ENCODE measurements at places on chromosomes 5 and 9.
A peak's percentile ranks its signal among the peaks of the same experiment; 100 is the strongest.

DNA sequence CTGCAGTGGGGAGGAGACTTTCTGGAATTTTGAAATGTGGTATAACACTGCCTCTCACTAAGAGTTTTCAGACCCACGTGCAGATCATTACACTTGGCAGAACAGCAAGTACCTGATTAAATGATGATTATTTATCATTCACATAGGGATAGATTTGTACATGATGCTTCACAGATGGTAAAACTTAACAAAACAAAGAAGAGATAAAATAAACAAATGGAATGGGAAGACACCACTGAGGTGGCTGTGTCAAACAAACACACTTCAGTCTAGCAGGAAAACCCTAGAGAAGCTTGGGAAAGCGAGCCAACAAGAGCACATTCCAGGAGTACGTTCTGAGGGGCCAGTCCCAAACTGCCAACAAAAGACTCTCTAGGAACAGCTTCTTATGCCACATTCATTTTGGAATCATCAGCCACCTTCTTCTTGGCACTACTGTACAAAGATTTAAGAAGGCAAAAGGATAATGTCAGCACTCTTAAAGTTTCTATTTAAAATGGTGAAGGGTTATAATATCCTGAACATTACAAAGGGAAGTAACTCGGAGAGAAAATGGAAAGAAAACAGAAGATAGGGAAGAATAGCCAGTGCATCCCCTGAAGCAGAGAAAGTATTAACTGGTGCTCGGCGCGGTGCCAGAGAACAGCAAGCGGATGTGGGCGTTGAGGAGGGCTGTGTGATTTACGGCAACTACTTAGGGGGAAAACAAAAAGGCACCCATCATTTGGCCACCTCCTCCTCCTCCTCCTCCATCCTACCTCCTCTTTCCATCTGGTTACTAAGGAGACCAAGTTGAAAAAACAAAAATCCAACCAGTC lies 1.6 kb downstream of the MED27 start:
- DNase-seq: peak; percentile 59

GRCh38 chr5:116813906-116814305 lies 239.3 kb upstream of the SEMA6A start:
- no peak for DNase-seq

DNA sequence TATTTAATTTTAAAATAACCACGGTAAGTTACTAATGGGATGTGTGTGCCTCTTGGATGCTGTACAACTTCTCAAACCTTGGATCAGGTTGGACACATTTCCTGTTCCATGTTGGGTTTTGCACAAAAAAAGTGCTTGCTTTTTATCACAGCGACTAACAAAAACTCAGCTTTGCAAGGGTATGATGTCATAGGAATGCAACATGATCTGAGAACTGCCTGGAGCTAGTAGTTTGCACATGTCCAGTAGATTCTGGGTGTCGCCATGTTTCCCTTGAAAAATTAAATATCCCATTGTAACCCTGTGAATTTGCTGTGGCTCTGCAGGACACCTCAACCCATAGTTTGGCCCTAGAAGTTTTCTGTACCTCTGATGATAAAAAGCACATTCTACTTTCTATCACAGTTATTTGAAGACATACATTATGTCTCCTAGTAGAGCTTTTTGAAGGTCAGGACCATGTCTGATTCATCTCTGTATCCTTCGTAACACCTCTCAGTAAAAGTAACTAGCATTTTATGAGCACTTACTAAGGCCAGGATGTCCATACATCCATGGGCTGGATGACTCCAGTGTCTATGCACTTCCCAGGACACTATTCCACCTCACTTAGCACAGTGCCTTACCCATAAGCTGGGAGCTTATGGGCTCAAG lies 11.5 kb upstream of the FRMPD1 start:
- no peak for DNase-seq

DNA sequence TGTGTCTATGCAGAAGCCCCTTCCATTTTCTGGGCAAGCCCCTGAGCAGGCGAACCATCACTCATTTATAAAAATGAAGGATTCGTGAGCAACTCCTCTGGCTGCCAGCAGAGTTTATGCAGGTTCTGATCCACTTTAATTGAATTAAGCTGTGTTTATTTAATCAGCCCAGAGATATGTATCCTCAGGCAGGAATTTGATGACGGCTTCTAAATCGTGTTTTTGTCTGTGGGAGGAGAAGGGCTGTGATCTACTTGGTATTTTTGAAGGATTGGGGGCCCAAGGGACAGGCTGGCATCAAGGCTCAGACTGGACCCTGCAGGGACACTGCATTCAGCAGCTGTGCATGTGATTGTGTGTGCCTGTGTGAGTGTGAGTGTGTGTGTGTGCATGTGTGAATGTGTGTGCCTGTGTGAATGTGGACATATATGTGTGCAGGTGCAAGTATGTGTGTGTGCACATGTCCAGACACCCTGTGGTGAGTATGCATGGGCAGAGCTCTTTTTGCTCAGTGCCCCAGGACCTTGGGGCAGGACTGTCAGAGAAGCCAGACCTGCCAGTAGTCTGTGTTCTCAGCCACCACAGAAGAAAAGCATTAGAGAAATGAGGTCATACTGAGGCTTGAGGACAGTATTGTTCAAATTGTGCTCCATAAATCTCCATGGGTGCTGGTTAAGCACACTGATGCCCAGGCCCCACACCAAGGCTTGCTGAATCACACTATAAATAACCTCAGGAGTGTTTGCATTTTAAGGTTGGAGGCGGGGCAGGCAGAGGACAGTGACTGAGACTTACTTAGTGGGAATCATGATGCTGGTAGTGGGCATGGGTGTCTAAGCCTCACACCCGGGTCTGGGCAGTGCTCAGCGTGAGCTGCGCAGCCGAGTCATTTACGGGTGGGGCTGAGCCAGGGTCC lies 164.0 kb downstream of the CARTPT start:
- DNase-seq: no peak

GRCh38 chr5:6791031-6791430 lies 77.8 kb downstream of the TENT4A start:
- no peak for DNase-seq

DNA sequence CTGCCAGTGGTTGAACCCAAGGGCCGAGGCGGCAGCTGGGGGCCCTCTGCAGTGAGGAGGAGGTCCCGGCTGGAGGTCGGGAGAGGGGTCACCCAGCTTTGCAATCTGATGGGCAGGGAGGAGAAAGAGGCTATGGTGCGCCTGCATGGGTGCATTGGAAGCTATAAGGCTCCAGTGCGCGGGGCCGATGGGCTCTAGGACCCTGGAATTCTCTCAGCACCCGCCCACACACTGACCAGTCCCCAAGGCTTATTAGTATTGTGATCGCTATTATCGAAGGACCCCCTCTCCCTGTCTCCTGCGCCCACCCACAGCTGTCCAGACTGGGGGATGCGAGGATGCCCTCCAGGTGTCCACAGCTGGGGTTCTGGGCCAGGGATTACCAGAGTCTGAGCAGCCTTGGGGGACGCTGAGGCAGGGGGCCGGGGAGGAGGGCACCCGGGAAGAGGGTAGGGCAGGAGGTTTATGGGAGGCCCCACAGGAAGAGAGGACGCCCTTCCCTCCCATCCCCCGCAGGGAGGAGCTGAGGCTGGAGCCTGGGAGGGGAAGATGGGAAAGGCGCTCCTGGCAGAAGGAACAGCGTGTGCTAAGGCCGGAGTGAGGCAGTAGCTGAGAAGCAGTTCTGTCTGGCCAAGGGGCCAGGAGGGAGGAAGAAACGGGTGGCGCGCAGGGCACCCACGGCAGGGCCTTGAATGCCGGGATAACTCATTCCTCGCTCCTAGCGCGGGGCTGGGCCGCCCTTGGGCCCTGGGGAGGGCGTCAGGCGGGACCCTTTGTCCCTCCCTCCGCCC lies 24.2 kb downstream of the C9orf50 start:
- DNase-seq: no peak

DNA sequence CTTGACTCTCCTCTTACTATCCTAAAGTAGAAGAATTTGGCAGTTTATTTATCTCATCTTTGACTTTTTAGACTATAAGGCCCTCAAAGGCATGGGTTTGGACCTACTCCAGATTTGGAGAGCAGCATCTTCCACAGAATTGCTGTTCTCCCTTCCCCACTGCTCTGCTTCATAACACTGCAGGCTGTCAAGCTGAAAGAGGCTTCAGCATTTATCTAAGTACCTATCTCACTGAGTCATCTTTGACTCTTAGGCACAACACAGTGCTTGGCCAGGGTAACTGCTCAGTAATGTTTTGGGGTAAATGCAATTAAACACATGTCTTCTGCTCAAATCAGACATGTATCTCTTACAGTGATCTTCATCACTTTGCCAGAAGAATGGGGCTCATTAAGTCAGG lies 60.6 kb downstream of the GRIN3A start:
- no peak for DNase-seq

DNA sequence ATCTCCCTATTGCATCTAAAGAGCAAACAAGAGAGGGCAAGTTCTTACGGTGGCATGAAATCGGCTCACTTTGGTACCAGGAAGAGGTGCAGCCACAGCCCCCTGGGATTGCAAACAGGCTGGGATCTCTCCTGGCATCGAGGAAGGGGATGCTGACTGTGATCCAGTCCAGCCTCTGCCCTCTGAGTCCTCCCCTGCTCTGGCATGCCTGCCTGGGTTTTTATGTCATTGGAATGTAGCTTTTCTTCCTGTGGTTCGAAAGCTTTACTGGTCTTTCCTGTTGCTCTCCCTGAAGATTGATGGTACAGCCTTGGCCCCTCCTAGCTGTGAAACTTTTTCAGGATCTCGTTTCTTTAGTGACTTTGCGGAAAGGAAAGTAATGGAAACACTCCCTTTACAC lies 6.6 kb downstream of the SLC46A2 start:
- DNase-seq: no peak

- no peak for DNase-seq
Observed at GRCh38 chr9:99366621-99367020, 144.5 kb downstream of the SEC61B start.

DNA sequence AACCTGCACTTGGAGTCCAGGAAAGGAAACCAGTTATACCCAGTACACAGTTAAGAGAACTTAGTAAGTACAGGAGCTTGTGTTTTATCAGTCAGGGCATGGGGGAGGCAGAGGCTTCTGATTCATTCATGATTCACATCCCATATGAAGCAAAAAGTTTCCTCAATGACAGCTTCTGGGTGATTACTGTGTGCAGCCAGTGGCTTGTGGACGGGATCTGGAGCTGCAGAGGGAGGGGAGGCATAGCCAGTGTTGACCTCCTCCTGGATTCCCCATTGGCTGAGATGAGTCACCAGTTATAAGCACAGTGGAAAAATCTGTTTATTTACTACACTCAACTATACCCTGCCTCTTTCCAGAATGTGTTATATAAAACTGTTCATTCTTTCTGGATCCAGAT lies 17.7 kb downstream of the IL31RA start:
- no peak for DNase-seq

DNA sequence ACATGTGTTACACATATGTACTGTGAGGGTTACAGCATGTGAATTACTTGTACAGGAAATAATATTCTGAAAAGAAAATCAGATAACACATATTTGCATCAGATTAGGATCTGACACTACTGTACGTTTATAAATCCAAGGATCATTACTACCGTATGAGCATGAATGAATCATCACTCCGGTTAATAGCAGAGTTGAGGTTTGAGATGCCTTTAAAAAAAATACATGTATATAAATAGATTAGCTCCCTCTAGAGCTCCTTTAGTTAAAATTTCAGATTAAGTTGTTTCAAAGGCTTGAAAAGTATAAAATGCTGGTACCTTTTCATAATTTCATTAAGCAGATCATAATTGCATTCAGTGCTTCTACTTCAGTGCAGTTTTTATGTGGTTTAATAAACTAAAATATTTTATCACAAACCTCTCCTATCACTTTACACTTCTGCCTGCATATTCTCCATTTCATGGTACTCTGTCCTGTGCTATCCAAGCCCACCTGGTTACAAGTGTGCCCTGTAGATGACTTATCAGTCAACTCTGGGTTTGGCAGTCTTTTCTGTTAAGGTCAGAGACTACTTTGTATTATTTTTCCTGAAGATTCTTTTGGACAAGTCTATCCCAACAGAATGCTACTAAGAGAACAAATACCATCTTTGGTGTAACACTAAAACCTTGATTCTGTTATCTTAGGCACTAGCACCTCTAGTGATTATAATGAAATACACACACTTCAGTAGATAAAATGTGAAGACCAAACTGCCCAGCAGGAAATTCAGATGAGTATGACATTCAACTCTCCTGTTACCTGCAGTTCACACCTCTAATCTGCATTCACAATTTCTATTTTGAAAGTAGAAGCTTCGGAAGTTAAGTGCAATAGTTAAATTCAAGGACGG lies 48.0 kb upstream of the POU5F2 start:
- DNase-seq: no peak

- DNase-seq: peak; percentile 18
Observed at GRCh38 chr9:113886933-113887332, 10.8 kb downstream of the ZNF618 start.

GRCh38 chr5:143495821-143496275 lies 92.4 kb upstream of the NR3C1 start:
- no peak for DNase-seq

DNA sequence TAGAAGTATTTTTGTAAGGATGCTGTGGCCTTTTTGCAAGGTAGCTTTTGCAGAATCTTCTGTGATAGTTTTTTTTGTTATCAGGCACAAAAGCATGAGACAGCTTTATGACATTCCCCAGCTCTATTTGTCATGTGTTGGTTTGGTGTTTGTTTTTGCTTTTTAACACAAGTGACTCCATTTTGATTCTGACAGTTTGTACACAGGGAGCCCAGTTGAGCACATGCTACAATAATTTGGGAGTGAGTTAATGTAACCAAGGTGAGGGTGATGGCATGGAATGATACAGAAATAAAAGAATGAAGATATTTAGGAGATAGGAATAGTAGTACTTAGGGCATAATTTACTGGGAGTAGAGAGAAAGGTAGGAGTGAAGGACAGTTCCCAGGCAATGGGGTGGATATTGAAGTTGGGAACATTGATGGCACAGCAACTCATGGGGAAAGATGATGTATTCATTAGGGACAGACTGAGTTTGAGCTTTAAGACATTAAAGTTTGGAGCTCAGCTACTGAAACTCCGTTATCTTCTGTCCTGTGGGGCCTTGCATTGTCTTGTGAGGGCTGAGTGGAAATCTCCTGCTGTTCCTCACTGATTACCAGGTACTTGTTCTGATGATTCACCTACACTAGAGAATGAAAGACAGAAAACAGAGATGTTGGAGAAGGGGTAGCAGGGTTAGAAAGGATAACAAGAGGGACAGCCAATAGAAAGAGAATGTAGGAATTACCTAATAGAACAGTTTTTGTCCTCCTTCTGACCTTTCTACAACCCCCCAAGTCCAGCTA lies 88.3 kb upstream of the CCDC112 start:
- no peak for DNase-seq

DNA sequence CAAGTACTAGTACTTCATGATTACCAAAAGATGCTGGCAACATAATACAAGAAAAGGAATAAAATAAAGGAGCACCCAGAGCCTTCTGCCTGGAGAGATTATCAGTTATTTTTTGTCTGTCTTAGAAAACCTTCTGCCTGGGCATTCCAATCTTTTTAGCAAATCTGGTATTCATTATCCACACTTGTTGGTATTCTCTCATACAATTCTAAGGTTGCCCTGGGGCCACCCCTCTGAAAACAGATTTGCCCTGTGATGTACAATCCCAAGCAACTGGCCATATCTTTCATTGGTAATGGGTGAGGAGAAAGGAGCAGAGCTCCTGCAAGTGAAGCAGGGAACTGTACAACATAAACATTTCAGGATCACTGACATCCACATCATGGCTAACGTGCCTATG lies 47.8 kb downstream of the WDR41 start:
- DNase-seq: no peak

Measured in CD4-positive, alpha-beta T cell treated with Interleukin-4 for 1 hour (primary cell).